ENCODE measurements at places on chromosomes 3 and 15.

GRCh38 chr15:99818872-99819271 lies 85.6 kb upstream of the LYSMD4 start:
- no peaks in the 10 kb centered on the region for H3K27me3 ChIP-seq
- DNase-seq, result no peak
- no peaks in the 10 kb centered on the region for H3K4me1 ChIP-seq
- H3K27ac ChIP-seq, result no peak overlapping the region

DNA sequence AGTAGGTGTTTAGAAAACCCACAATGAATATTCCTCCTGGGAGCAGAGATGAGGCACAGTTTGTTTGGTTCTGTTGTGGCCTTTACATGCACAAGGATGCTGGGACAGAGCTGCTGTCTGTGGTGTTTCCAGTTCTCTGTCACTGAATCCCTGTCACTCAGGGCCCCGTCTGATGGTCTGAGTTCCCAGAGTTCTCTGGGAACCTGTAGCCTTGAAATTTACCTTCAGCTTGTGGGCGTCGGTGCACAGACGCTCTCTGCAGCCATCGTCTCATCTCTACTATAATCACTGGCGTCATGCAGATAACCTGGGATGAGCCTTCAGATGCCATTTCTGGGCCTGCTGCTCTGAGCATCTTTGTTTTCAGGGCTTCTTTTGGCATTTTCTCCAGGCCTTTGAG lies 81.9 kb downstream of the LRRK1 start:
- no peak overlapping the region for H3K4me3 ChIP-seq
- DNase-seq, result no peak
- H3K27me3 ChIP-seq, result peaks cover 2% of the 10 kb centered on the region
- no peaks in the 10 kb centered on the region for H3K4me1 ChIP-seq

DNA sequence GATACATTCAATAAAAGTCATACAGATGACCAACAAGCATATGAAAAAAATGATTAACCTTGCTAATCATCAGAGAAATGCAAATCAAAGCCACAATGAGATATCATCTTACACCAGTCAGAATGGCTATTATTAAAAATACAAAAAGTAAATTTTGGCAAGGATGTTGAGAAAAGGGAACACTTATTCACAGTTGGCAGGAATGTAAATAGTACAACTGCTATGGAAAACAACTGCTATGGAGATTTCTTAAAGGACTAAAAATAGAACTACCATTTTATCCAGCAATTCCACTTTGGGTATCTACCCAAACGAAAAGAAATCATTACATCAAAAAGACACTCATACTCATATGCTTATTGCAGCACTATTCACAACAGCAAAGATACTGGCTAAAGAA lies 1121.8 kb downstream of the TBL1XR1 start:
- no peaks in the 10 kb centered on the region for H3K27me3 ChIP-seq
- H3K27ac ChIP-seq, result no peak overlapping the region
- no peak overlapping the region for H3K4me3 ChIP-seq
- no peaks in the 10 kb centered on the region for H3K36me3 ChIP-seq

GRCh38 chr3:128503164-128503651 lies 10.2 kb upstream of the GATA2 start:
- H3K27me3 ChIP-seq, result peaks cover 12% of the 10 kb centered on the region
- DNase-seq, result no peak
- H3K4me1 ChIP-seq, result peaks cover 5% of the 10 kb centered on the region
- H3K4me3 ChIP-seq, result no peak overlapping the region
- H3K27ac ChIP-seq, result no peak overlapping the region
- no peaks in the 10 kb centered on the region for H3K36me3 ChIP-seq
